ENCODE measurements at places on chromosomes 11 and 22. TPM values are rescaled to one million over a fixed set of nuclear protein-coding genes. Genes with fewer than 3 reads are reported as not detected.
A peak's percentile ranks its signal among the peaks of the same experiment; 100 is the strongest.

OR4A15 gene
- total RNA-seq: not detected

- no peak for DNase-seq
Observed at GRCh38 chr11:35334385-35335090, 84.8 kb downstream of the SLC1A2 start.

DNA sequence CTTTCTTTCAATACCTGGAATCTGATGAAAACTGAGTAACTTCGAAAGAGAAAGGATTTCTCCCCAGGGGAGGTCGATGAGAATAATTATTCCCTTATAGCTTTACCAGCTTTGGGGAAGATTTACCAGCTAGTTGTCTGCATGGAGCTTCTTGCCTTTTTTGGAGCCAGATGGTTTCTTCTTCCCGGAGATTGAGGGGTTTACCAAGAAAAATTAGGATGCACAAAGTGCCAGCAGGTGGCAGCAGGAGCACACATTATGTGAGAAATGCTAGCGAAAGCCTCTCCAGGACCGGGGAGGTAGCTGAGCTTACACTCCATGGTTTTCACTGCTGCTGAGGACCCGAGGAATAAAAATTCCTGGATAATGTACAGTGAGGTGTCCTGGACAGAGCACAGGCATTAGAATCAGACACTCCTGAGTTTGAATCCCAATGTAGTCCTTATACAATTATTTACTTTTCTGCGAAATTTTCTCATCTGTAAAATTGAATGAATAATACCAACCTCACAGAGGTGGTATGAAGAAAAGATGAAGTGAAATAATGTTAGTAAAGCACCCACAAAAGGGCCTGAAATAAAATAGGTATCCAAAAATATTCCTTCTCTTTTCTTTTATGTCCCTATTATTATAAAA lies 46.0 kb upstream of the PARVA start:
- DNase-seq: peak; percentile 82

- no peak for DNase-seq
Observed at GRCh38 chr11:22192642-22193347, at the start of gene ANO5. TSS of gene ANO5 (plus strand) at chr11:22193085. CDS start at chr11:22193493, 408 bp downstream.

- DNase-seq: no peak
Observed at GRCh38 chr11:27294654-27295053, 68.4 kb downstream of the CCDC34 start.

- DNase-seq: no peak
Observed at GRCh38 chr11:44915621-44916020, 35.1 kb downstream of the TP53I11 start.

GRCh38 chr22:38935616-38936015 lies 21.8 kb upstream of the APOBEC3A start:
- no peak for DNase-seq

- DNase-seq: no peak
Observed at GRCh38 chr11:73410627-73411026, 34.4 kb downstream of the RELT start.

DNA sequence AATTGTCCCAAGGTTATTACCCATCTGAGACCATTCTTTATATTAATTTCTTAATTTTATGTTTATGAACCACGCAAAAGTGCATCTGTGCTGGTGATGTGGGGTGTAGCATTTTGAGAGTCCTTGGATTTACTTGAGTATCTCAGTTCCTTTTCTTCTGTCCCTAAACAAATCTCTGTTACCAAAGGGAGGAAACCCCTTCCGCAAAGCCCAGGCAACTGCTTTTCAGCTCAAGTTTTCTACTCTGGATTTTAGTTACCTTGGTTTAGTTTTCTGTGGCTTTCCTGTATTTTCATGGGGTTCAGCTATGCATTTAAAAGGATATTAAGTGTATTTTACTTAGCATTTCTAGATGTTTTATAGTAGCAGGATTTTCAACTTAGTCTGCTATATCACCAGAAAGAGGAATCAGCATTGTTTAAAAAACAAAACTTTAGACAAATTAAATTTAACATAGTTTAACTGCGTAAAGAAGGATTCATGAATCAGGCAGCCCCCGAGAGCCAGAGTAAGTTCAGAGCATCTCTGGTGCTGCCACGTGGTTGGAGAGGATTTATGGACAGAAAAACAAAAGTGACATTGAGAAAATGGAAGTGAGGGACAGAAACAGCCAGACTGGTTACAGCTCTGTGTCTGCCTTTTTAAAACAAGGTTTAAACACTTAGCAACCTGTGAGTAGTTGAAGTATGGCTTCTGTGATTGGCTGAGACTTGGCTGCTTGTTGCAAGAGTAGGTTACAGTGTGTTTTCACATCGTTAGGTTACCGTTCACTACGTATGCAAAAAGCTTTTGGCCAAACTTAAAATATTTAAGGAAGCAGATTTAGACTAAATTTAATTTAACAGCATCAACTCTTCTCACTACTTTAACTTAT lies 9.6 kb downstream of the ADM start:
- DNase-seq: no peak

- no peak for DNase-seq
Observed at GRCh38 chr11:15579287-15580001, 464.7 kb downstream of the INSC start.

- no peak for DNase-seq
Observed at GRCh38 chr11:70038034-70038834, 39.9 kb upstream of the ANO1 start.

DNA sequence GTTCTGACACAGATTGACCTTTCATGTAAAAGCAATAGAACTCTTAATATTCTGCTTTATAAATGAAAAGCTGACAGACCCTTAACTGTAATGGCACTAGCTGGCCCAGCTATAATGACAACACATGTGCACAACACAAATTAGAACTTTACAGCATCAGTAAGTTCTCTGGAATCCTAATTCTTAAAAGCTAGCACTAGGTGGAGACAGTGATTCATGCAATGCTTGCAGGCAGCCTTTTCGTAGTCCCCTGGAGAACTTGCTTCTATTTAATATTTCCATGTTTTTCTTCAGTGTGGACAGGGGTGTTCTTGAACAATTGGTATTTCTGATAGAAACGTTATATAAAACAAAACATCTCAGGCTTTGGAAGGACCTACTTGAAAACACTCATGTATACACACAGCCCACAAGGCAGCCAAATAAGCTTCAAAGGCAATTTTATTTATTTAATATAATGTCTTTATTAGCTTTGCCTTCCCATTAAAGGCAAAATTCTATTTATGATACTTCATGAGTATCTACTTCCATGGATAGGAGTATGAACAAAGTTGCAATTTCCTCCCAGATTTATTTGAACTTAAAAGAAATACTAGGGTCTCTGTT lies 374.3 kb upstream of the MPPED2 start:
- DNase-seq: no peak
